ENCODE measurements at places on chromosomes 4 and X. TPM values are rescaled to one million over a fixed set of nuclear protein-coding genes. Genes with fewer than 3 reads are reported as not detected.

DNA sequence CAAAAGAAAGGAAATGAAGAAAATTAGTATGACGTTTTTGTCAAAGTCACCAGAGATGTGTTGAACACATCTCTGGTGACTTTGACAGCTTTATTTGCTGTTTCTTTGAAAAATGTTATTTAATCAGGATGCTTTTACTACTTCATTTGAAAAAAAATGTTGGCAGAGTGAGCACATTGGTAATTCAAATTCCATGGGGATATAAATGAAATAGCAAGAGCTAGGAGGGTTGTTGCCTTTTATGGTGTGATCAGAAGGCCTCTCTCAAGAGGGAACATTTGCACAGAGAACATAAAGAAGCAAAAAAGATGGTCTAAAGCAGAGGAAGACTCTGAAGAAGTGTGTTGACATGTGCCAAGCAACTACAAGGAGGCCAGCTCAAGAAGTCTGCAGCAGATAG, 46.6 kb upstream of the CXCL8 start:
- no peaks in the 10 kb centered on the region for H3K27me3 ChIP-seq
- no peak for DNase-seq
- H3K27ac ChIP-seq = no peak overlapping the region
- no peaks in the 10 kb centered on the region for H3K36me3 ChIP-seq
- no peak overlapping the region for H3K4me3 ChIP-seq
- peaks cover 5% of the 10 kb centered on the region for H3K4me1 ChIP-seq

DNA sequence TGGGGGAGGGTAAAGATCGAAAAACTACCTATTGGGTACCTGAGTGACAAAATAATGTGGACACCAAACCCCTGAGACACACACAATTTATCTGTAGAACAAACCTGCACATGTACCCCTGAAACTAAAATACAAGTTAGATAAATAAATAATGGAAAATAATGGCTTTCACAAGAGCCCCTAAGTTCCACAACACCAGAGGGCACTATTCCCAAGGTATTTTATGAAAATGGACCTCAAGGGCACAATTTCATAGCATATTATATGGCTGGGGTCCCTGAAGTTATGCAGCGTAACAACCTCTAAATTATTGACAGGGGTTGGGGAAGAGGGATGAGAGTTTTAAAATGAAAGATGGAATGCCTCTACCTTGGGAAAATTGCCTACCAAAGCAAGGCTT, 81.3 kb upstream of the TMEM33 start:
- no peak for DNase-seq
- H3K27me3 ChIP-seq = peaks cover 36% of the 10 kb centered on the region
- H3K27ac ChIP-seq = no peak overlapping the region
- H3K4me1 ChIP-seq = no peaks in the 10 kb centered on the region
- H3K4me3 ChIP-seq = no peak overlapping the region

HTR2C gene
- total RNA-seq = not detected

DNA sequence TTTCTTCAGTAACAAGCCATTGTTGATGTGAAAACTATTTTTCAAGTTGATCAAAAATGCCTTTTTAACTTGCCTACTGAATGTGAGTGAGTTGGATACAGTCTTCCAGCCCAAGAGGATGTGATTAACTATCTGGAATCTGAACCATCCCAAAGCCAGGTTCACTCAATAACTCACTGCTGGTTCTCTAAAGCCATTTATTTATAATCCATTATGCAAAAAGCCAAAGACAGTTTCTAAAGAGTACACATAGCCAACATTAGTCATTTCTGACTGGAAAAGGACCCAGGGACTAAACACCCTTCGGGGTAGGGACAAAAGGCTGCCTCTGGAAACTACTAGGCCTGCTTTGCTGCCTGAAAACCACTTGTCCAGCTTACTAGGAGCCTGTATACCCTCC, 109.6 kb downstream of the SHROOM4 start:
- H3K4me1 ChIP-seq = peaks cover 35% of the 10 kb centered on the region
- no peak overlapping the region for H3K27ac ChIP-seq
- no peak for DNase-seq
- H3K36me3 ChIP-seq = no peaks in the 10 kb centered on the region
- no peaks in the 10 kb centered on the region for H3K27me3 ChIP-seq

DNA sequence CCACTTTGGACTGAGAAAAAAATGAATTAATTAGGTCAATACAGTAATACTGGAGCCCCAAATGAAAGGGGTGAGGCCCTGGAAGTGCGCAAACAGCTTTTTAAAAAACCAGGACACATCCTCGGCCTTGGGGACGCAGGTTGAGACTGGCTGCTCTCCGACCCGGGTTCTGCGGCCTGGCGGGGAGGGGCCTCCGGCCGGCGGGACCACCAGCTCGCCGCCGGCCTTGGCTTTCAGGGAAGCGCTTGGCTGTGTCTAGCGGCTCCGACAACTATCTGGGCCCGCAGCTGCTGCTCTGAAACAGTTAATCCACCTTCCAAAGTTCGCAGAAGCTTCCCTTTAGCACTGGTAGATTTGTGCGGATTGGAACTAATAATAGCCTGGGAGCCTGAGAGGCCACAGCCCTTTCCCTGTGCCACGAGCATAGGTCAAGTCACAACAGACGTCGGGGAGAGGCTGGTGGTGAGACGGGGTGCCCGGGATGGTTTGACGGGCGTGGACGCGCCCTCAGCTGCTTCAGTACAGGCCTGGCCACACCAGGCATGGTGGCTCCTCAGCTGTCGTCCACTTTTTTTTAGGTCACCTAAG, 1.1 kb upstream of the SEL1L3 start:
- H3K4me3 ChIP-seq = peak overlapping the region; percentile 63
- peaks cover 21% of the 10 kb centered on the region for H3K4me1 ChIP-seq
- H3K36me3 ChIP-seq = peaks cover 2% of the 10 kb centered on the region
- no peaks in the 10 kb centered on the region for H3K27me3 ChIP-seq
- no peak for DNase-seq

CYSLTR1 gene
- not detected for total RNA-seq

DNA sequence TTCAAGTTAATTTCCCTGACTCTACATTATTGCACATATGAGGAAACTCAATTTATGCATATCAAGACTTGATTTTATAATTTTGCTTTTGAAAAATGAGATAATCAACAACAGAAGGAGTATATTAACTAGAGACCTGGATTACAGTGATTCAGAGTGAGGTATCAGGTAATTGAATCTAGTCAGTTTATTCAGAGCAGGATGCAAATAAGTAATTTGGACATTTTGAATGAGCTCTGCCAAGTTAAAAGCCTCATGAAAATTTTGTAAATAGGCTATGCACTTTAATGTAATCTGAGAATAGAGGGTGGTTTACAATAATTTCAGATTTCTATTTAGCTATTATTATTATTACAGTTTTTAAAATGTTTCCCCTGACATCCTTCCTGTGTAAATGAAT, 203.7 kb upstream of the EMCN start:
- H3K4me1 ChIP-seq = peaks cover 4% of the 10 kb centered on the region
- H3K36me3 ChIP-seq = peaks cover 7% of the 10 kb centered on the region
- DNase-seq = no peak
- no peak overlapping the region for H3K4me3 ChIP-seq

PDE6B gene
- 2.3 TPM for total RNA-seq

GRCh38 chrX:133290076-133290475, 71.9 kb upstream of the TFDP3 start:
- no peak overlapping the region for H3K4me3 ChIP-seq
- H3K36me3 ChIP-seq = no peaks in the 10 kb centered on the region
- H3K27ac ChIP-seq = no peak overlapping the region
- DNase-seq = no peak
- H3K27me3 ChIP-seq = no peaks in the 10 kb centered on the region

DNA sequence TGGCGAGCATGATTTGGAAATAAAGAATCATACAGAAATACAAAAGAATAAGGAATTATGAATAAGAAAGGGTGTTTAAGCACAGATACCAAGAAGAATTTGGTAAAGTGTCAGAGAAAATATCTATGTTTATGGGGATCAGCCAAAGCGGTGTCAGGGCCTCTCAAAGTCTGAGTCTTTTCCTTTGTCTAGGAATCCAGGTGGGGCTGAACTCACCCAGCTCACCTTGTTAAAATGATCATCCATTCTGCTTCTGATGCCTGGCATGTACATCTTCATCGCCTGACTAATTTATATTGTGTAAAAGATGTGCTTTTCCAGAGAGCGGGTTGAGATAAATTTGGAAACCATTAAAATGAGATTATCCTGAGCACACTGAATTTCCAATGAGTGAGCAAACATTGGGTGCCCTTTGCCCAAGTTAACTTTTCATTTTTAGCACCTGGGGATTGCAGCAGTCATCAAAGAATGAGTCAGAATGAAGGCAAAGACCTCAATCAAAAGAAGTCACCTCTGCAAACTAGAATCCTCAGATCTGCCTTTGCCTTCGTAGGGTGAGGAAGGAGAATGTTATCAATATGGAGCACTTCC, 141.9 kb upstream of the ANXA3 start:
- H3K4me1 ChIP-seq = peaks cover 9% of the 10 kb centered on the region
- no peaks in the 10 kb centered on the region for H3K36me3 ChIP-seq
- no peak overlapping the region for H3K4me3 ChIP-seq
- H3K27me3 ChIP-seq = no peaks in the 10 kb centered on the region
- DNase-seq = no peak

PPEF2 gene
- total RNA-seq = not detected

DNA sequence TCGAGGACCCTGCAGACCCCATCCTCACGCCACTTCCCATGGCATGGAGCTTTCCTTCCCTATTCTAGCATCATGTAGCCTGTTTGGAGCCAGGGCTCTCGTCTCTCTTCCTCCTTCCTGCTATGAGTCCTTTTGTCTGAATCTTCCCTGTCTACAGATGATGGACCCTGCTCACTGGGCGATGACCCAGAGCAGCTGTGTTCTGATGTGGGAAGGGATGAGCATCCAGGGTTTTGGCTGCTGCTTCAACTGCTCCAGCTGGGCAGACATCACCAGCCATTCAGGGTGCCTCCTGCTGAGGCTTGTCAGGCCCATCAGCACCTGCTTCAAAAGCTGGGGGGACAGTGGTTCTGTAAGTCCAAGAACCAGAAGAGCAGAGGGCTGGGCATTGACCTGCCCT, 3.2 kb upstream of the CCKAR start:
- H3K4me1 ChIP-seq = peaks cover 6% of the 10 kb centered on the region
- no peak overlapping the region for H3K4me3 ChIP-seq
- H3K36me3 ChIP-seq = peaks cover 6% of the 10 kb centered on the region

DNA sequence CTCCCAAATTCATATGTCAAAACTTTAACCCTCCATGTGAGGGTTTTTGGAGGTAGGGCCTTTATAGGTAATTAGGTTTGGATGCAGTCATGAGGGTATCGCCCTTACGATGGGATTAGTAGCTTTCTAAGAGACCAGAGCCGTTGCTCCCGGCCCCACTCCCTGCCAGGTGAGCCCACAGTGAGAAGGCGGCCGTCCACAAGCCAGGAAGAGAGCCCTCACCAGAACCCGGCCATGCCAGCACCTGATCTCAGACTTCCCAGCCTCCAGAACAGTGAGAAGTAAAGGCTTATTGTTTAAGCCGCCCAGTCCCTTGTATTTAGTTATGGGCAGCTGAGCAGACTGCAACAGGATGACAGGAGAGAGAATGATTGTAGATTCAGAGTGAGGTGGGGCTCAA, 40.8 kb downstream of the DCTD start:
- H3K36me3 ChIP-seq = peaks cover 3% of the 10 kb centered on the region
- no peak for DNase-seq
- H3K27ac ChIP-seq = no peak overlapping the region
- peaks cover 6% of the 10 kb centered on the region for H3K4me1 ChIP-seq

DNA sequence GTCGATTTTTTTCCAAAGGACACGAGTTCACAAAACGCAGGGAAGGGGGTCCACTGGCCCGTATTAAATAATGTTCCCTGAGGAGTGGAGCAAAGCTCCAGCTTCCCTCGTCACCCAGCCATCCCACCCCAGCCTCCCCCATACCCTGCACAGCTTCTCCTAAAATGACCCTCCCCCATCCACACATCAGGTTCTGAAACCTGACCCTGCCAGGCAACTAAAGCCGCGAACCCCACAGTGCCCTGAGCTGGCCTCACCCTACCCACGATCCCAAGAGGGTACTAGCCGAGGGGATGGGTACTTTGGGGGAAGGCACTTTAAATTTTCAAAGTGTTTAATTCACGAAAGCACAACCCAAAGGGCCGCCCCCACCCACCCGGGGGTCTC, 634 bp downstream of the APOO start:
- H3K4me3 ChIP-seq = peak overlapping the region; percentile 80
- DNase-seq = no peak
- H3K36me3 ChIP-seq = no peaks in the 10 kb centered on the region
- H3K27ac ChIP-seq = peak overlapping the region; percentile 92
- H3K27me3 ChIP-seq = no peaks in the 10 kb centered on the region

DNA sequence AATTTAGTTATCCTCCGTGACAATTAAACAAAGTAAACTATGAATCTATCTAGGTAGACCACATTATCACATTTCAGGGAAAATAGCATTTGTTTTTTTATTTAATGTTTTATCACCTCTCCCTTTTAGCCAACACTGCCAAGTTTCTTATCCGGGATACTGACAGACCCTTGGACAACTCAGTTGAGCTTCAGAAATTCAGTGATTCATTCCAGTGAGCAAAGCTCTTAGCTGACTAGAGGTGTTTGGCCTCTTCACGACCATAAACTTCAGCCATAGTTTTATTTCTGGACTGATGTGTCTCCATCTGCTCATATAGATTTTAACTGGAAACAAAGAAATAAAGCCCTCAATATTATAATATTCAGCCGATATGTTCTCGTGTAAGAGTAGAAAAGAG, 15.2 kb downstream of the SLITRK2 start:
- H3K4me3 ChIP-seq = no peak overlapping the region
- no peak for DNase-seq
- no peaks in the 10 kb centered on the region for H3K36me3 ChIP-seq
- H3K27ac ChIP-seq = no peak overlapping the region
- H3K4me1 ChIP-seq = no peaks in the 10 kb centered on the region
- no peaks in the 10 kb centered on the region for H3K27me3 ChIP-seq

IL3RA gene
- 0.23 TPM for total RNA-seq

- no peaks in the 10 kb centered on the region for H3K36me3 ChIP-seq
- peaks cover 32% of the 10 kb centered on the region for H3K4me1 ChIP-seq
- no peak overlapping the region for H3K27ac ChIP-seq
- no peak for DNase-seq
- H3K4me3 ChIP-seq = peak overlapping the region; percentile 40
Observed at GRCh38 chr4:39363773-39364393, 2.3 kb downstream of the RFC1 start.

RHOXF2 gene
- total RNA-seq = not detected

- no peaks in the 10 kb centered on the region for H3K27me3 ChIP-seq
- H3K27ac ChIP-seq = peak overlapping the region; percentile 51
- no peak for DNase-seq
- H3K36me3 ChIP-seq = peaks cover 2% of the 10 kb centered on the region
- H3K4me1 ChIP-seq = peaks cover 60% of the 10 kb centered on the region
Observed at GRCh38 chr4:165458471-165458870, 79.7 kb downstream of the CPE start.

GRCh38 chrX:39613997-39614679, 483.6 kb downstream of the BCOR start:
- H3K36me3 ChIP-seq = peaks cover 1% of the 10 kb centered on the region
- peaks cover 27% of the 10 kb centered on the region for H3K27me3 ChIP-seq
- H3K4me1 ChIP-seq = peaks cover 10% of the 10 kb centered on the region
- H3K4me3 ChIP-seq = no peak overlapping the region
- H3K27ac ChIP-seq = no peak overlapping the region

- no peaks in the 10 kb centered on the region for H3K4me1 ChIP-seq
- H3K4me3 ChIP-seq = no peak overlapping the region
- no peaks in the 10 kb centered on the region for H3K36me3 ChIP-seq
- DNase-seq = no peak
Observed at GRCh38 chr4:107815158-107815557, 9.6 kb upstream of the SGMS2 start.

H2BW2 gene
- total RNA-seq = 0.59 TPM

PDE5A gene
- 17.0 TPM for total RNA-seq

SPCS3 gene
- total RNA-seq = 114 TPM

Measured in chondrocyte (in vitro differentiated cells).